ENCODE measurements at places on chromosomes 3 and 15.

DNA sequence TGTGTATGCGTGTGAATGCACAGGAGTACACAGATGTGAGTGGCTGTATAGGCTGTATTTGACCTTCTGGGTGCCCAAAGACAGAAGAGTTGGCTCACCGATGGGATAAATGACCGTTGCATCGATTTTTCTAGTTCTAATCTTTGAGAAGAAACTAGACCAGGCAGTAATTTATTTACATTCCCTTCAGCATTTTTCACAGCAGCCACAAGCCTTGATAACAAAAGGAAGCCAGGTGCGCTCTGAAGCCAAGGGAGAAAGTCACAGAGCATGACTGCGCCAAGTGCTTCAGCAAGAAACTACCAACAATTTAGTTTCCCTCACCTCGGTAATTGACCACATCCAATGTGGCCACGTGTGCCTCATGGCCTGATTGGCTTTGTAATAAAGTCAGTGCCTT is 5.9 kb upstream of the FAM3D start:
- DNase-seq: no peak

GRCh38 chr3:135138776-135139175 is 343.7 kb downstream of the EPHB1 start:
- no peak for DNase-seq

- no peak for DNase-seq
These were observed 25.0 kb downstream of the LIPH start for GRCh38 chr3:185527364-185527763.

DNA sequence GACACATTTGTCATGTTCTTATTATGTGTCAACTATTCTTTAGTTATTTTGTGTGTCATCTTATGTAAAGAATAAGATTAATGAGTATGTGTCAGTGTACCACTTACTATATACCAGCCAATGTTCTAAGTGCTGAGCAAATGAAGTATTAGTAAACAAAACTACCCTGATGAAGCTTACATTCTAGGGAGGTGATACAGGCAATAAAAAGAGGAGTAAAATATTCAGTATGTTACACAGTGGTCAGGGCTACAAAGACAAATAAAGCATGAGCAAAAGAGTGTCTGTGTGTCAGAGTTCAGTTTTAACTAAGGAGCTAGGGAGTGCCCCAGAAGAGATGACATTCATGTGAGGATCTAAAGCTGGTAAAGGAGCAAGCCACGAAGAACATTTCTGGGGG is 79.1 kb downstream of the TRPC1 start:
- DNase-seq: no peak

DNA sequence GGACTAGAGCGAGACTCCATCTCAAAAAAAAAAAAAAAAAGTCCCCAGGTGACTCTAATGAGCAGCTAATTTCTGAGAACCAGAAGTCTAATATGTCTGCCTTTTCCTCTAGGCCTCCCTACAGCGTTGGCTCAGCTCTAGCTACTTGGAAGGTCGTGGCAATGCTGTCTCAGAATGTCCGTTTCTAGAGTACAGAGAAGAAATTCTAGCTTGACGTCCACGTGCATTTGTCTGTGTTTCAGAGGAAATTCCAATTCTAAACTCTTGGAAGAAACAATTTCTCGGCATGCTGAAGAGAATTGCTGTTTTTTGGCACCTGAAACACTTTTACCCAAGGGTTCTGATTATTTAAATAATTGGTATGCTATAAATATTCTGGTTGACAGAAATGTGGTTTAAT is 78.8 kb downstream of the SOX2 start:
- DNase-seq: no peak

GRCh38 chr15:91461377-91461776 is 361.3 kb downstream of the SV2B start:
- no peak for DNase-seq

DNA sequence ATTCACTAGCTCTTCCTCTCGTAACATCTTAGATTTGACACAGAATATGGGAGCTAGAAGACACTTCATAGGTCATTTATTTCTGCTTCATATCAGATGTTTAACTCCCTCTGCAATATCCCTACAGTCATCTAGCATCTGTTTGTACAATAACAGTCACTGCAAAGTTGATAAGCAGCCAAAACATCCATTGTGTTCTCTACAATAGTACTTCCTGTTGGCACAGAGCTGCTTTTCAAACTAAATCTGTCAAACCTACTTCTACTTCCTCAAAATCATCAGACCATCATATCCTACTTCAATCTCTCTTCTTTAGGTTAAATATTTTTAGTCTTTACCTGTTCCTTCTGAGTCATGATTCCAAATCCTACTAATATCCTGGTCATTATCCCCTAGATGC is 233.2 kb downstream of the FGF12 start:
- DNase-seq: no peak

DNA sequence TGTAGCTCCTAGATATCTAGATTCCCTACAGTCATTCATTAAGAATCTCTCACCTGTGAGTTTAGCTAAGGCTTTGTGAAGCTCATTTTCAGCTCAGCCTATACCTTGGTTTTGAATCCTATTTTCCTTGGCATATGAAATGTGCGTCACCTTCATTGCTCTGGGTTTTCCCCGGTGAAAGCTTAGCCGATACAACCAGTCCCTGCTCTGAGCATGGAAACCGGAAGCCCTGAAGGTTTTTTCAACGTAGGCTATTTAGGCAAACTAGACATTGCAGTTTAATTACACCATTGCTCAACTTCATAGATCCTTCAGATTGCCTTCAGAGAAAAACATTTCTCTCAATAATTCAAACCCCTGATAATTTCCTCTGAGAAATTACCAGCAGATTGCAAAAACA is 206.8 kb upstream of the TPRG1 start:
- DNase-seq: no peak

DNA sequence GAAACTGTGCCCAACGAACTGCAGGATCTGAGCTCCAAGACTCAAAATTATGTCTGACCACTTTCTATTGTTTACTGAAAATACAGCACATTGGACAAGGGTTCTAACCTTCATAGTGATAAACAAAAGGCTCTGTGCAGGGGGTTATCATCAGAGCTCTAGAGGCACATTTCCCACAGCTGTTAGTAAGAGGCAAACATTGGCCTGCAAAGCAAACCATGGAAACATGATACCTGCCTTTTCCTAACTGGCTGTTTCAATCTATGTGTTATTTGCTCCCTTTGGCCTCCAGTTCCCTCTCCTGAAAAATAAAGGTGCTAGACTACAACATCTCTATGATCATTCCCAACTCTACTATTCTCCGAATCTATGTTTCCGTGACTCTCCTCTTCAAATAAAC is 159.7 kb upstream of the ARHGEF26 start:
- no peak for DNase-seq

- no peak for DNase-seq
These were observed 181.7 kb downstream of the TP63 start for GRCh38 chr3:189812806-189813465.

DNA sequence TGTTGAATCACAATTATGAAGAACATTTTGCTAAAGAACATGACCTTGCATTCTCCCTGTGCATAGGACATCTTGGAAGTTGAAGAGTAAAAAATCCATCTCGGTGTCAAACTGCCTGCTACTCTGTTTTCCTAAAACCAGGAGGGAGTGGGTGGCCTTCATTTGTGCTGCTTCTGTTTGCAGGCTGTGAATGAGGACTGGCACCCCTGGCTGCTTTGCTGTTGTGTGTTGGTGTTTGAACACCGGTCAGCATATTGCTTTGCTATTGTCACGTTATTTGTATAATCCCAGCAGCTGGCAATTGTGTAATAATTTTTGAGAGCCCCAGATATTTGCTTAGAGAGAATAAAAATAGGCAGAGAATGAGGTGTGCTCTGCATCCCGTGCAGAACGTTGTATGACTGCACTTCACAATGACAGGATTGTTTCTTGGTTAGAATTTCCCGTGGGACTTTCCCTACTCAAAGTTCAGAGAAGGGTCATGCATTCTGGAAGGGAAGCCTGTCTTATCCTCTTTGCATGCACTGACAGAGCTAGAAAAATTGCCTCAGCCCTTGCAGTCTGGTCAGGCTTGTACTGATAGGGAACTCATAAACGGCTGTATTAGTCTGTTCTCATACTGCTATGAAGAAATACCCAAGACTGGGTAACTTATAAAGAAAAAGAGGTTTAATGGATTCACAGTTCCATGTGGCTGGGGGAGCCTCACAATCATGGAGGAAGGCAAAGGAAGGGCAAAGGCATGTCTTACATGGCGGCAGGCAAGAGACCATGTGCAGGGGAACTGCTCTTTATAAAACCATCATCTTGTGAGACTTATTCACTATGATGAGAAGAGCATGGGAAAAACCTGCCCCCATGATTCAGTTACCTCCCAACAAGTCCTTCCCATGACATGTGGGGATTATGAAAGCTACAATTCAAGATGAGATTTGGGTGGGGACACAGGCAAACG is 16.3 kb downstream of the SV2B start:
- DNase-seq: no peak

DNA sequence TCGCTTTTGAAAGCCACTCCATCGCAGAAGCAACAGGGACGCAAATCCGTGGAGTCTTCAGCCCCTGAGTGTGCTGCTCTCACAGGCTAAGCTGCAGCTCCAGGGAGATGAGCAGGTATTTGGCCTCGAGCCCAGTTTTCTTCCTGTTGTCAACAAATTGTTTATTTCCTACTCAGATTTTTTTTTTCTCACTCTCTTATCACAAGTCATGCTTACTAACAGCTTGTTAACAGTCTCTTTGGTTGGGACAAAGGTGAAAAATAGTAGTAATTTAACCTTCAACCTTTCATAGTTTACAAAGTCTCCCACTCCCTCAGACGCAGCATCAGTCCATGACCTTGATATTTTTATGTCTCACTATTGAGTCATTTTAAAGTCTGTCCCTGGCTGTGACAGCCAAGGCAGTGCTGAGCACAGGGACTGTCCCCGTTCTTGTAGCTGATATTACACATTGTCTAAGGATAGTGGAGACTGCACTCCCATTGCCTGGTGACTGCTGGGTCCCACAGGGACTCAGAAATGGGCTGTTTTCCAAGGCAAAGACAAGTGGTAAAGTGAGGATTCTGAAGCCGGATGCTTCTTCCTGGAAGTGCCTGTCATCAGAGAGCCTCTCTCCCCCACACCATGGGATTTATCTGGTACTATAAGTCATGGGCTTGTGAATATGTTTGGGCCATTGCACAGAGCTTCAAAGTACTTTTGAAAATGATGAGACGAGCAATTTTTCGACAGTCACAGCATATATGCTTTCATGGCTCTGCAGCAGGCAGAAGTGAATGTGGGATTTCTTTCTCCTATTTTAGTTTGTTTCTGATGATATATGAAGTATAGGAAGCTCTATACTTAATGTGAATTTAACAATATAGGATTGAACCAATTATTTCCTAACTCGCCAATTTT is 59.8 kb upstream of the UNC13C start:
- no peak for DNase-seq

GRCh38 chr3:108500728-108501127 is 9.7 kb downstream of the MYH15 start:
- no peak for DNase-seq

DNA sequence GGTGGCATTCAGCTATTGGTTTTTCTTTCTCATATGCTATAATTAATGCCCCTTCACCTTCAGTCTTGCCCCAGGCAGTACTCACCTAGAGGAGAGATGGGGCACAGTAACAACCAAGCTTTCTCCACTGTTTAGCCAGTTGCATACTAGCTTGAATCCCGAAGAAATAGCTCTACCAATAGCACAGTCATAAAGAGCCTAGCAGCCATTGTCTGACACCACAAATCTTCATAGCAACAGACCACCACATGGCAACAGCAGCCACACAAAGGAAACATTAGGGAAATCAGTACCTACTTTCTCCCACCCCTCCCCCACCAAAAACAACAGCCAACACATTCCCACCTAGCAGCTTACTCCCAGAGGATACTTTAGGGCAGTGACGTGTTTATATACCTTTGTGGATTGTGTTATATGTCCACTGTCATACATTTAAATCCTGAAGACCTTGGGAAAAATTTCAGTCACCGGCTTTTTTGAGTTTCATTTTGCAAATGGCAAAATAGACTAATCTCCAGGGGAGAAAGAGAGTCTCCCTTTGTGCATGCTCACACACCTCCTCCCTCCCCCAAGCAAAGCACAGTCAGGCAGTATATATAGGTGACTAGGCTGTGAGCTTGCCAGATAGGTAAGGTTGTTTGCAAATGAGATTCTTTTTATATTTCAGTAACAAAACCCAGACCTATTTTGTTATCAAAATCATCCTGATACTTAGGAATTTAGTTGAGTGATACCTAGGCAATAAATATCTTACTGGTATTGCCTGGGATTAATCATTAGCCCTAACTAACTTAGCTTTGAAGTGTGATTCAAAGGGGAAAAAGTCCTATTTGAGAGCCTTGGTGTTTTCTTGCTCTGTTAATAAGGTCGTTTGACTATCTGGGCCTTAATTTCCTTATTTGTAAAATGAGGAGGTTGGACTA is 140.6 kb downstream of the RBPMS2 start:
- no peak for DNase-seq

DNA sequence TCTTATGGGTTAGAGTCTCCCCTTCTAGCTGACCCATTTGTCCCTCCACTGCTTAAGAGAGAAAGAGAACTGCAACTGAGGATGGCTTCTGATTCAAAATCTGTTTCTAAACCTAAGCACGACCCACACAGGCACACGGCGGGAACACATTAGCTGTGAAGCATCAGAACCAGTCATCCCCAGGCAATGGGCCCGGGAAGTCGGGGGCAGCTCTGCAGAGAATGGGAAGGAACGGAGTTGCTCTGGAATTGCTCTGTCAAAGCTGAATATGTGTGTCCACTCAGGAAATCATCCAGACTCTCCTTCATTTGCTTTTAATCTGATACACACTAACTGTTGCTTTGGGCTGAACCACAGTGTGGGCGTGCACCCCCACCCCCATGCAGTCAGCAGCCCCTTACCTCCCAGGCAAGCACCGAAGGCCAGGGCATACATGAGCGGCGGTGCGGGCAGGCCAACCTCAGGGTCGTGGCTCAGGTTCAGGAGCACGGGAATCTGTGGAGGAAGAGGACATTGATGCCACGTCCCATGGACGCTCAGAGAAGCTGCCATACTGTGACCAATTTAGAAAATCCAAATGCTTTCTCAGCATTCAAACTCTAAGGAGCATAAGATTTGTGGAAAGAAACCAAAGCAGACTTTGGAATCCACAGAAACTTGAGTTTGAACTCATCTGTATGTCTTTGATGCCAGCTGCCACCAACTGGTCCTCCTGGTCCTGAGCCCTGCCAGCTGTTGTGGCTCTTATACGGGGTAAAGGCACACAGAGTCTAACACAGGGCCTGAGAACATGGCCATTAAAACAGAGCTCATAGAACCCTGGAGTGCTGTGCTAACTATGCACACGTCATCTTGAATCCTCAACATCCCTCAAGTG is 247.9 kb downstream of the OCA2 start:
- DNase-seq: no peak

GRCh38 chr3:102916532-102916931 is 481.7 kb downstream of the ZPLD1 start:
- no peak for DNase-seq

GRCh38 chr15:41507820-41508290 is 5.8 kb downstream of the LTK start:
- DNase-seq: no peak

DNA sequence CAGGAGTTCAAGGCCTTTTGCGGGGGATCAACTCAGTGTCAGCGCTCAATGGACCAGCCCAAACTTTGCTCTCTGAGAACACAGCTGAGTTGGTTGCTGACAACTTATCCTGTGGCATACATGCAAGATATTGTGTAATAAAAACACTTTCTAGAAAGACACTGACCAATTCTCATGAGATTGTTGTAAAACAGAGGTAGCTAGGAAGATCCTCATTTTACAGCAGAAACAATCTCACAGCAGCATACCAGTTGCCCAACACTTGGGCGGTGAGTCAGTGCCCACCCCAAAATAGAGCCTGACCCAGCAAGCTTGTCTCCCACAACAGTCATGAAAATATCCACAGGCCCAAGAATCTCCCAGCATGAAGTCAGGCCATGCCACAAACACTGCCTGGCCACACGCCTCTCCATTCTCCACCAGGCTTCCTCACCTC is 18.2 kb downstream of the KLHL6 start:
- no peak for DNase-seq

Data from activated T-helper 9 cell treated with anti-CD3 and anti-CD28 coated beads, Interleukin-2, amount 50 U/mL, for 16 hours (primary cell).